ENCODE measurements at places on chromosomes 11 and 22. TPM values are rescaled to one million over a fixed set of nuclear protein-coding genes. Genes with fewer than 3 reads are reported as not detected.

DNA sequence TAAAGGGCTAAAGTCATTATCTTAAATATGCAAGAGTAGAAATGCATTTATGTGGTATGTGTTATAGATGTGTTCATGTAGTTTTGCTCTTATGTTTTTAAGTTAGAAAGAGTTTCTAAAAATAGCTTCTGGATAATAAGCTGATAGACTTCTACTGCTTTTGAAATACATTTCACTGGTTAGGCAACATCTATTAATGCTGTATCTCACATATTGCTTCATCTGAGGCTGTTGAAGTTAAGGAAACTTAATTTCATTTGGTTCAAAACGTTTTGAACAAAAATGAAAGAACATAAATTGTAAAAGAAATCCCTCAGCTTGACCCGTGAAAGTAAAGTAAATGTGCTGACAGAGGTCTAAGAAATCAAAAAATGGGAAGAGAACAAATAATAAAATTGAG is 164.0 kb upstream of the CTSC start:
- no peak for DNase-seq

DNA sequence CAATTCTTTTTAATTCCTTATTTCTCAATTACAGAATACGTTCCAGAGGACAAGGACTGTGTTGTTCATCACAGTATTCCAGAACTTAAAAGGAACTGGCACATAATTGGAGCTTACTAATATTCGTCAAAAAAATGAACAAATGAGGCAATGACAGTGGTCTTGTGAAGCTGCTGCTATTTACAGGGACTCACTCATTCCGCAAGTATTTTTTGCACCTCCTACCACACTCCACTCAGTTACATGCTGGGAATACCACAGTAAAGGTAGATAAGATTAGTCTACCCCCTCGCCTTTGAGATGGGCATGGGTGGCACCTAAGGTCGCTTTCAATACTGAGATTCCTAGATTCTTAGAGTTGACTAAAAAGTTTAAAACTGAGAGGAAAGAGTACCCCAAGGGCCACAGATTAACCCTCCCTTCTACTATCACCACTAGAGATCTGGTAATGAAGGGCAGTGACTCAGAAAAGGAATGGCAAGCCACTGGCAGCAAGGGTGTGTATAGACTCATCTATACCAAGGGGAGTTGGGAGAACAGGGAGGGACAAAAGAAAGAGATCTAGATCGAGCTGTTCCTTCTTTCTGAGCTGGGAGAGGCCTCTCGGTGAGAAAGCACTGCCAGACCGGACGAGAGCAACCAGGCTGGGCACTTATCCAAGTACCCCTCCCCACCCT is 85.0 kb downstream of the RPL27A start:
- DNase-seq = no peak

DNA sequence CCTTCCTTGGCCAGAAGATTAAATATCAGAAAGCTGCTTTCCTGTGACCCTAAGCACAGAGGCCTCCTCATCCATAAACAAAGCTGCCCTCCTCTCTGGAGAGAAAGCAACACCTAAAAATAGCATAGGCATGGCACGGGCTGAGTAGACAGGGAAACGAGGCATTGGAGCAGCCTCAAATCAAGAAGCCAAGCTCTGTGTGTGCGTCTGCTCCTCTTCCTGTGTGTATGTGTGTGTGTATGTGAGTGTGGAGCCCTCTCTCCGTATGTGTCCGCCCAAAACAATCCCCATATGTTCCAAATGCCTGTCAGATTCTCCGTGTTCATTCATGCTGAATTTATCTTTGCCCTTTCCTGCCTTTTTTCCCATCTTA is 24.0 kb downstream of the KCNJ5 start:
- no peak for DNase-seq

- DNase-seq = no peak
Observed at GRCh38 chr11:44916801-44917385, 33.8 kb downstream of the TP53I11 start.

RAG2 gene
- 0.33 TPM for polyA plus RNA-seq

Data from right renal pelvis (tissue), 4 donors.